Lung (tissue), 17 donors: ENCODE measurements at places on chromosomes 11 and 22. TPM values are rescaled to one million over a fixed set of nuclear protein-coding genes. Genes with fewer than 3 reads are reported as not detected.

Gene JAM3
- 72.2 TPM for total RNA-seq

Gene ZNRD2
- 22.0 TPM for total RNA-seq

Gene TMEM132A
- 20.5 TPM for total RNA-seq

Gene APLNR
- 8.6 TPM for total RNA-seq

Gene PYGM
- 3.7 TPM for total RNA-seq

Gene MRGPRE
- total RNA-seq, result not detected

Gene APOA4
- total RNA-seq, result not detected

Gene APOA5
- 0.77 TPM for total RNA-seq

Gene HEPN1
- total RNA-seq, result not detected

Gene MAPK8IP2
- total RNA-seq, result 2.7 TPM

Gene CNIH2
- 1.1 TPM for total RNA-seq
